ENCODE measurements at places on chromosomes 16 and 17.

DNA sequence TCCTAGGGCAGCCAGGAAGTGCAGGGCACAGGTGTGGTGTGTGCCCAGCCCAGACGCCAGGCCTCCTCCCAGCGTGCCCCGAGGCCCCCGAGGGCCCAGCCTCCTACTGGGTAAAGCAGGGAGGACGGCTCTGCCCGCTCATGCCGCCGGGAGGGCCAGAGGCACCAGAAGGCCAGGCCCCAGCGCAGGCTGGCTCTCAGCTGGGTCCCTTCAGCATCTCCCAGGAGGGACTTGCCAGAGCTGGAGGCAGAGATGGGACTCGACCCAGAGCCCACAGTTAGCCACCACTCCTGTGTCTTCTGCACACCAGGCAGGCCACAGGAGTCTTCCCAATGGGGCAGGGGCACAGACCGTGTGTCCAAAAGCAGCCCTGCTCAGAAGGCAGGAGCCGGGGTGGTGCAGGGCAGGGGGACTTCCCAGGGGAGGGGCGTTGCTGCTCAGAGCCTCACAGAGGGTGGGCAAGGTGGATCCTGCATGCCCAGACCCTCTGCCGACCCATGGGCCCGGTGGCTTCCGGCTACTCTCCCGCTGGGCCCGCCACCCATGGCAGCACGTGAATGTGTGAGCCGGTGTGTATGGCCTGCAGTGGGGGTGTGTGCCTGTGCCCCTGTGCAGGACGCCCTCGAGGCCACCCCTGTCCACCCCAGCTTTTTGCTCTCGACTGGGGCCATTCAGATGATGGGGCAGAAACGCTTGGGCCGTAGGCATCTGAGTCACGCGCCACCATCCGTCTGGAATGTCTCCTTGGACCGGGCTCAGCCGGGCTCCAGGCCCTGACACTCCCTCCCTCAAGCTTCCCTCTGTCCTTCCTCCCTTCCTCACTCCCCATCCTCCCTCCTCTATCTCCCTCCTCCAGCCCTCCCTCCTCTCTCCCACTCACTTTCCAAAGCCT, 5.7 kb upstream of the ZNF469 start:
- no peak for DNase-seq

GRCh38 chr17:35879773-35880654, at the start of gene CCL5:
Gene CCL5 (minus strand): TSS chr17:35880360.
- peak; percentile 50 for DNase-seq

DNA sequence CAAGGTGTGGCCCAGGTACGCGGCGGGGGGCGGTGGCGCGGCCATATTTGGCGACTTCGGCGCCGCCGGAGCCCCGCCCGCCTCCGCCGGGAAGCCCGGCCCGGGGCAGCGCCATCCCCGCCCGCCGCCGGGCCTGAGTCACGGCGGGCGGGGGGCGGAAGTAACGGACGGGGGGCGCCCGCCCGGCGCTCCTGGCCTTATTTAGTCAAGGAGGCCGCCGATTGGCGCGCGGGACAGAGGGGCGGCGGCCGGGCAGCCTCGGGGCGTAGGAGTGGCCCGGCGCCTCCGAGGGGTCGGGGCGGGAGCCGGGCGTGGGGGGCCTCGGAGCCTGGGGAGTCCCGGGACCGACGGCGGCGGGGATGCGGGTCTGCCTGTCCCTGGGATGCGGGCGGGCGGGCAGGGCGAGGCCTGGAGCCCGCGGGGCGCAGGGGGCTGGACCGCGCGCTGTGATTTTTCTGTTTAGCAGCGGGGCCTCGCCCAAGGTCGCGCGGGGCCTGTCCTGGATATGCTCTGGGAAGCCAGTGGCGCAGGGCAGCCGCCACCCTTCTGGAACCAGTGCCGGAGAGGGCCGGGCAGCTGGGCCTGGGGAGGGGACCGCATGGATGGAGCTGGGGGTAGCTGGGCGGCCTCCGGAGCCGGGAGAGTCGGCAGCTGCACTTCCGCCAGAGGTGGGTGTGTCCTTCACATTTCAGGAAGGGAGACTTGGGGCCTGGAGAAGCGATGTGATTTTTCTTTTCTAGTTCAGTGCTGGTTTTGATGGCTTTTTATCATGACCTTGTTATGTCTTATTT, 2.3 kb upstream of the ACTG1 start:
- DNase-seq, result peak; percentile 72

DNA sequence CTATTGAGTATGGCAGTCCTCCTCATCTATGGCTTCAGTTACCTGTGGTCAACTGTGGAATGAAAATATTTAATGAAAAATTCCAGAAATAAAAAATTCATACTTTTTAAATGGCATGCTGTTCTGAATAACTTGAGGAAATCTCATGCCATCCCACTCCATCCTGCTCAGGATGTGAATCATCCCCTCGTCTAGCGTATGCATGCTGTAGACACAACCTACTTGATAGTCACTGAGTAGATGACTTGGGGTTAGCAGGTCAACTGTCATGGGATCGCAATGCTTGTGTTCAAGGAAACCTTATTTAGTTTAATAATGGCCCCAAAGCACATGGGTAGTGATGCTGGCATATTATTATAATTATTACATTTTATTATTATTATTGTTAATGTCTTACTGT, 4.8 kb upstream of the VAC14 start:
- no peak for DNase-seq

DNA sequence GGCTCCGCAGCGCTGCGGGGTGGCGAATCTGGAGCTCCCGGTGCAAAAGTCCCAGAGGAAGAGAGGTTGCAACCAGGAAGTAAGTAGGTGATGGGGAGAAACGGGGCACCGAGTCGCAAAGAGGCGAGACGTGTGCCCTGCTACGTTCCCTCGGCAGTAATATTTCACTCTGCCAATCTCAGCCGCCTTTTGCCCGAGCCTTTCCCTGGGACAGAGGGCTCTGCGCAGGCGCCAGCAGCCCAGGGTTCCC, at the start of gene NR1D1:
NR1D1 (minus strand) TSS at position 171 of the 250 bp plus-strand sequence. CDS start 495 bp downstream, outside the sequence.
- DNase-seq, result no peak

DNA sequence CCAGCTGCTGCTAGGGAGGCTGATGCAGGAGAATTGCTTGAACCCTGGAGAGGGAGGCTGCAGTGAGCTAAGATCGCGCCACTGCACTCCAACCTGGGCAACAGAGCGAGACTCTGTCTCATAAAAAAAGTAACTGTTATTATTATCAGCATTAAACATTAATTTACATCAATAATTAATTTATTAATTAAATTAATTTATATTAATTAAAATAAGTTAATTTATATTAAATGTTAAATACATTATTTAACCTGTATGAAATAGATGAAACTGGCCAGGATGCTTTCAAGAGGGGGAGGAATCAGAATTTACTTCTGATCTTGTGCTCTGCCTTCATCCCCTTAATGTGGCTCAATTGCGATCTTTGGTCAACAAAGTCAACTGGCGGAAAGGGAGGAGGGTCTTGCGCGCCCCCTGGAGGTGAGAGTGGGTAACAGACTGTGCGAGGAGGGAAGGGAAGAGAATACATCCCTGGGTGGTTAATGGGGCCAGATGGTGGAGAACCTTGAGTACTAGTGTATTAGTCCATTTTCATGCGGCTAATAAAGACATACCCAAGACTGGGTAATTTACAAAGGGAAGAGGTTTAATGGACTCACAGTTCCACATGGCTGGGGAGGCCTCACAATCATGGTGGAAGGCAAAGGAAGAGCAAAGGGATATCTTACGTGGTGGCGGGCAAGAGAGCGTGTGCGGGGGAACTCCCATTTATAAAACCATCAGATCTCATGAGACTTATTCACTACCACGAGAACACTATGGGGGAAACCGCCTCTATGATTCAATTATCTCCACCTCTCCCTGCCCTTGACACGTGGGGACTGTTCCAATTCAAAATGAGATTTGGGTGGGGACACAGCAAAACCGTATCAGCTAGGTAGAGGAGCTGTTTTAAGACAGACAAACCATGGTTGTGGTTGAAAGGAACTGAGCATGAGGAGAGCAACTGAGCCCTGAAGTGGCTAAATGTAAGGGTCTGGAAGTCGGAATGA, 15.7 kb upstream of the CPPED1 start:
- peak; percentile 77 for DNase-seq

DNA sequence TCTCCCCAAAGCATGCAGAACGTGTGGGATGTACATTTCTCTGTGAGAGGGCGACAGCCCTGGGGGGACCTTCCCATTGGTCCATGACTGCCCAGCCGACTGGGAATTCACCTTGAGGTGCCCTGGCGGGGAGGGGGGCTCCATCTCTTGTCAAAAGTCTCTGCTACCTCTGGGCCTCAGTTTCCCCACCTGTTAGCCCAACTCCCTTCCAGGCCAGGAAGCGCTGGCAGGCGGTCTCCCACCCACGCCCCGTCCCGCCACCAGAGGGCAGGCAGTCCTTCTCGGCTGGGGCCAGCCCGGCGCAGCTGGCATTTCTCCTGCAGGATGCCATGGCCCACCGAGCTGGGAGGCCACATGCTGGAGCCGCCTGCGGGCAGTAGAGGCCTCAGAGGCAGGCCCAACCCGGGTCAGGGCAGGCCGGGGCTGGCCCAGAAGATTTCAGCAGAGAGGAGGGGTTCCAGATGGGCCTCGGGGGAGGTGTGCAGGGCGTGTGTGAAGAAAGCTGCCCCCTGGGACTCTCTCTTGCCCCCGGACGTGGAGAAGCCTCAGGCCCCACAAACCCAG, 16.6 kb downstream of the CD7 start:
- DNase-seq, result peak; percentile 64

- no peak for DNase-seq
Observed at GRCh38 chr16:22736791-22737190, 77.2 kb upstream of the HS3ST2 start.

GRCh38 chr16:59886021-59886420, 1151.9 kb upstream of the GOT2 start:
- no peak for DNase-seq

GRCh38 chr17:19024101-19025078, 19.8 kb upstream of the FAM83G start:
- peak; percentile 31 for DNase-seq

GRCh38 chr17:76528156-76528527, 9.4 kb downstream of the CYGB start:
- no peak for DNase-seq

DNA sequence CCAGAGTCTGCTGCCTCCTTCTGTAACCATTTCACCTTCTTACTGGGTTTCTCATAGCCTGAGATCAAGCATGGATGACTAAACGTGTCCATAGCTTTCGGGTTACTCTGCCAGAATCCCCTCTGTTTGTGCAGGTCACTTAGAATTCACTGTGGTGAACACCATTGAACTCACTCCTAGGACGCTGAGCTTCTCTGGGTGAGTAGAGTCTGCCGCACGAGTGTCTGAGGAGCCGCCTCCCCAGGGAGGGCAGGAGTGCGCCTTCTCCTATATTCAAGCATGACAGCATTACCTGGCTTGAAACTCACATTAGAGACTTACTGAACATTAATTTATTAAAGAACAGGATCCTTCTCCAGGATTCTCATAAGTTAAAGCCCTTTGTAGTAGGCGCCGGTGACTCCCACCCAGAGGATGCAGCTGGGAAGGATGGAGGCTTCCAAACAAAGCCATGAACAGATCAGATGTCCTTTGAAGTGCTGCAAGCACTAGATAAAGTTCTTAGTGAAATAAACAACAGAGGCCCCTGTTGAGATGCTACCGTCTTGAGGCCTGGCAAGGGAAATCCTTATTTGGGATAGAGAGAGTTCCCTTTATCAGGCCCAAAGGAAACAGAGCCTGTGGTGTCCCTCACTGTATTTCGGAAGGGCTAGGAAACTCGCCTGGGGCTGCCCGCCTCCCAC, 144.6 kb upstream of the PLCG2 start:
- DNase-seq, result no peak

DNA sequence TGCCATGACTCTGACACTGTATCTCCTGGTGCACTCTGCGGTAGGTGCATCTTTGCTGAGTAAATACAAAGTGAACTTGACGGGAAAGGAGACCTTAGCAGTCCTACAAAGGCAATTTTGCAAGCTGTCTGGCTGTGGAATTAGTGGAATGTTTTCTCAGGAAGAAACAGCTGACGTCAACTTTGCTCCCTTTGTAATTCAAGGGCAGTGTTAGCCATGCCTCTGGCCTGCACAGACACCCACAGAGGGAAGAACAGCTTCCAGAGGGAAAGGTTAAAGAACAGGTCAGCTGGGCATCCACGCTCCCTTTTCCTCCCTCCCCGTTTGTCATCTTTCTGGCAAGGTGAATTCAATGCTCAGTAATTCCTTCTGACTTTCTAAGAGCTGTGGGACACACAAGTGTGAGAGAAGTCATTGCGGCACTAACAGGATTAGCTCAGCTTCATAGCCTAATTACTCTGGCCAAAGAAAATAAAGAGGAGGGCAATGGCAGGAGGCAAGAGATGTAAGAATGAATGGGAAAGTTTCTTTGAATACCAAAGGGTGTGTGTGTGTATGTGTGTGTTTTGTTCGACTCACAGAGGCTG, 476.9 kb upstream of the GOT2 start:
- DNase-seq, result no peak

DNA sequence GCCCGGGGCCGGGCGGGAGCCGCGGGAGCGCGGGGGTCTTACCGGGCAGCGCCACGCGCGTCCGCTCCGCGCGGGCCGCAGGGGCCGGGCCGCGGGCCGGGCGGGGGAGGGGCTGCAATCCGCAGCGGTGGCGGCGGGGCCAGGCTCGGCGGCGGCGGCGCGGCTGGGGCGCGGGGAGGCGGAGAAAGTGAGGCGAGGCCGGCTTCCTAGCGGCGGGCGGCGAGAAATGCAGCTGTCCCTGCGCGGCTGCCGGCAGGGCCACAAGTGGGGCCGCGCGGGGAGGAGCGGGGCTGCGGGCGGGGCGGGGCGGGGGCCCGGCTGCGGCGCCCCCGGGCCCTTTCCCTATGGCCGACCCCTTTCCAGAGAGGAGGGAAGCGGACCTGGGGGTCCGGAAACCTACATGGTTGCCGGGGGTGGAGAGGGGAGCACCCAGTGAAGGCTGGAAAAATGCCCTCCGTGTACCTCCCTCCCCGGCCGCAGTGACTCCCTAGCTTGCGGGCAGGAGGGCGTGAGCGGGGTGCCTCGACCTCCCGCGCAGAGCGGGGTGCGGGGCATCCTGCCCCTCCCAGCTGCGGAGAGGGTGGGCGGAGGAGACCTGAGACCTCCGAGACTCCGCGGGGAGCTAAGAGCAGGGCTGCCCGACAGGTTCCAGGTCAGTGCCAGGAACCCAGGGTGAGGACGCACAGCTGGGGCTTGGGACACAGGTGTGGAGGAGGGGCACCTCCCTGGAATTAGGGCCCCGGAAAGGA, at the start of gene CUEDC1:
CUEDC1 (minus strand) TSS at position 230 of the 749 bp plus-strand sequence. CDS start 69,848 bp downstream, outside the sequence.
- DNase-seq, result peak; percentile 62

- no peak for DNase-seq
Observed at GRCh38 chr17:31202968-31203367, 94.1 kb downstream of the OMG start.

- DNase-seq, result no peak
Observed at GRCh38 chr17:76529224-76530094, 8.1 kb downstream of the CYGB start.

- DNase-seq, result no peak
Observed at GRCh38 chr16:27787665-27788064, 237.7 kb downstream of the KATNIP start.
